ENCODE measurements at places on chromosomes 1 and 21.

- H3K27me3 ChIP-seq, result no peaks in the 10 kb centered on the region
- H3K4me3 ChIP-seq, result no peak overlapping the region
- H3K27ac ChIP-seq, result peak overlapping the region; percentile 47
- peaks cover 24% of the 10 kb centered on the region for H3K4me1 ChIP-seq
Observed at GRCh38 chr21:39800311-39800710, 55.3 kb downstream of the IGSF5 start.

- no peak overlapping the region for H3K27ac ChIP-seq
- no peak for DNase-seq
- H3K27me3 ChIP-seq, result no peaks in the 10 kb centered on the region
- peaks cover 8% of the 10 kb centered on the region for H3K4me1 ChIP-seq
- H3K4me3 ChIP-seq, result no peak overlapping the region
- no peaks in the 10 kb centered on the region for H3K36me3 ChIP-seq
Observed at GRCh38 chr1:157086299-157086698, 13.3 kb downstream of the ETV3L start.

GRCh38 chr1:154154534-154155191 is at the start of gene NUP210L:
NUP210L (minus strand) TSS chr1:154155073.
- H3K4me1 ChIP-seq, result peaks cover 5% of the 10 kb centered on the region
- H3K27me3 ChIP-seq, result no peaks in the 10 kb centered on the region
- peaks cover 20% of the 10 kb centered on the region for H3K36me3 ChIP-seq
- H3K27ac ChIP-seq, result peak within 1 kb of the TSS; percentile 87

GRCh38 chr1:27290581-27290980 is 31.4 kb upstream of the TMEM222 start:
- DNase-seq, result no peak
- peaks cover 19% of the 10 kb centered on the region for H3K36me3 ChIP-seq
- H3K4me1 ChIP-seq, result no peaks in the 10 kb centered on the region
- H3K27ac ChIP-seq, result no peak overlapping the region

GRCh38 chr1:112267929-112268328 is 128.1 kb upstream of the CTTNBP2NL start:
- H3K27ac ChIP-seq, result no peak overlapping the region
- H3K4me3 ChIP-seq, result no peak overlapping the region
- DNase-seq, result no peak
- H3K36me3 ChIP-seq, result no peaks in the 10 kb centered on the region
- H3K27me3 ChIP-seq, result peaks cover 39% of the 10 kb centered on the region
